HFF-Myc (cell line): ENCODE measurements at places on chromosomes 5 and 9.

GRCh38 chr5:133779828-133780475 is 167.6 kb upstream of the FSTL4 start:
- DNase-seq, result no peak

- no peak for DNase-seq
Measured at GRCh38 chr9:108674766-108675530, 180.8 kb downstream of the ACTL7B start.

DNA sequence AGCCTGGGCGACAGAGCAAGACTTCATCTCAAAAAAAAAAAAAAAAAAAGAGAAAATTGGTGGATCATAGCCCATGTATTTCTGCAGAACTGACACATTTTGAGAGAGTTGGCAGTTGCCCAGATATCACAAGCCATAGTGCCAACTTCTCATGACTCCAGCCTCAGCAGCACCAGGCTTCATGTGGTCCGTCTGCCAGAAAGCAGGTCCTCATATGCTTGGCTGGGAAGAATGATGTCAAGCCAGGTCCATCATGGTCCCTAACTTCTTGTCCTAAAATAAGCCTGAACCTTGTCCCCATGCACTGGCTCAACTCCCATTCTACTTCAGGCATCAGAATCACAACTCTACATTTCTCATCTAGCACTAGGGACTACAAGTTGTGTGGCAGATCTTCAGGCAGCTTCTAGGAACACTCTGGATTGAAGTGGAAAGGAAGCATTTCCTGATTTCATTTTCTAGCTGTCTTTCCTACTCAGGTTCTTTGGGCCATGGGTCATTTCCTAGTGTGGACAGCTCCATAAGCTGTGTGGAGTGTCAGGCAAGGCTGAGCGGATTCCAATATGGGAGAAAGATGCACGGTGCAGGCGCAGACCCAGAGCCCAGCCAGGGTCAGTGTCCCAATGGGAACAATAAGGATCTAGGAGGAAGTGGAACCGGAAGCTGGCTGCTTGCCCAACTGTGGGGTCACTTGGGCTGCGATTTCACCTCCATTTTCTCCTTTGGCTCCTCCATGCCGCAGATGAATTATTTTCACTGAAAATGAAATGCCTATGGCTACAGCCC is 90.1 kb downstream of the LMNB1 start:
- no peak for DNase-seq

GRCh38 chr5:35815089-35815936 is 41.4 kb upstream of the IL7R start:
- no peak for DNase-seq

- no peak for DNase-seq
Measured at GRCh38 chr5:32136342-32136741, 37.8 kb downstream of the GOLPH3 start.

DNA sequence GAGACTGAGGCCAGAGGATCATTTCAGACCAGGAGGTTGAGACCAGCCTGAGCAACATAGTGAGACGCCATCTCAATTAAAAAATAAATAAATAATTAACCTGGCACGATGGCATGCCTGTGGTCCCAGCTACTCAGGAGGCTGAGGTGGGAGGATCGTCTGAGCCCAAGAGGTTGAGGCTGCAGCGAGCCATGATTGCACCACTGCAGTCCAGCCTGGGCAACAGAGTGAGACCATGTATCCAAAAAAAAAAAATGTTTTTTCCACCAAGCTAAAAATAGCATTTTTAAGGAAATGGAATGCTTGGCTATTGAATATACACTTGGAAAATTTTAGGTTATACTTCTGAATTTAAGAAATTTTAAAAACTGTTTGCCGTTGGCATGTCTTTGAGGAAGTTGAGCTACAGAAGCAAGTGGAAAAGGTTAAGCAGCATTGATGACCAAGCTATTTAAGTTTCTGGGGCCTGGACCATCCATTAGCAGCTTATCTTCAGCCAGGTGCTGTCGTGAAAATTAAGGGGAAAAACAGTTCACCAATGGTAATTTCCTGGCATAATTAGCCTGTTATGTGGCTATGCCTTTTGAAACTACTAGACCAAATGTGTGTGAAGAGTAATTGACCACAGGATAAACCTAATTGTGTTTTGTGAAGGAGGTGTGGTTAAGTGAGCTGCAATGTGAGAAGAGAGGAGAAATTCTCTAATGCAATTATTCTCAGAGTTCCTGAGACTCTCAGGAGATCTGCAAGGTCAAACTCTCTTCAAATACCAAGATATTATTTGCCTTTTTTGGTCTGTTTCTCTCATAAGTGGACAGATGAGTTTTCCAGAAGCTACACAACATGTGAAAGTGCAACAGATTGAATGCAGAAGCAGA is 21.0 kb downstream of the F2R start:
- no peak for DNase-seq

- DNase-seq, result no peak
Measured at GRCh38 chr5:134079748-134080581, 34.5 kb upstream of the TCF7 start.

- no peak for DNase-seq
Measured at GRCh38 chr9:69961843-69962242, 81.8 kb upstream of the MAMDC2 start.

GRCh38 chr5:32057187-32058096 is 116.7 kb downstream of the GOLPH3 start:
- DNase-seq, result no peak

DNA sequence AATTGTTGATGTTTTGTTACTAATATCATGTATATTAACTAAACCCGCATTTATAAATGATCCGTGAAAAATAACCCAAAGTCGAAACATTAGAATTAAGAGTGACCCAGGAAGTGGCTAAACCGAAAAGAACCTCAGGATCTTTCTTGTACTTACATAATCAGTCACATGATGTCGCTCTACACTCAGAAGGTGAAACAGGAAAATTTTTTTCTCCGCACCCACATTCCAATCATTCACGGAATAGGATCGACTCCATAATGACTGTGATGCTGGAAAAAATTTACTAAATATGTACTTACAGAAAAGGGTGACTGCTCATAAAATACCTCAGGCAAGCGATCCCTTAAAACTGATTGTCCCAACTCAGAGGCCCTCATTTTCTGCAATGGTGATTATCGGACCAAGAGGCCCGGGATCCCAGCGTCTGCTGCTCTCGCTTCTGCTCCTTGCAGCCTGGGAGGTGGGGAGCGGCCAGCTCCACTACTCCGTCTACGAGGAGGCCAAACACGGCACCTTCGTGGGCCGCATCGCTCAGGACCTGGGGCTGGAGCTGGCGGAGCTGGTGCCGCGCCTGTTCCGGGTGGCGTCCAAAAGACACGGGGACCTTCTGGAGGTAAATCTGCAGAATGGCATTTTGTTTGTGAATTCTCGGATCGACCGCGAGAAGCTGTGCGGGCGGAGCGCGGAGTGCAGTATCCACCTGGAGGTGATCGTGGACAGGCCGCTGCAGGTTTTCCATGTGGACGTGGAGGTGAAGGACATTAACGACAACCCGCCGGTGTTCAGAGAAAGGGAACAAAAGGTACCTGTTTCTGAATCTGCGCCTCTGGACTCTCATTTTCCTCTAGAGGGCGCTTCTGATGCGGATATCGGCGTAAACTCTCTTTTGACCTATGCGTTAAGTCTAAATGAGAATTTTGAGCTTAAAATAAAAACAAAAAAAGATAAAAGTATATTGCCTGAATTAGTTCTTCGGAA is at the start of gene PCDHA12:
Gene PCDHA12 (plus strand): TSS at position 224 of the 981 bp plus-strand sequence. CDS start 165 bp downstream, at position 389.
- no peak for DNase-seq

- no peak for DNase-seq
Measured at GRCh38 chr5:109645707-109646192, 44.0 kb upstream of the MAN2A1 start.

GRCh38 chr5:75040973-75041372 is 11.4 kb downstream of the GCNT4 start:
- no peak for DNase-seq
